ENCODE measurements at places on chromosomes 3 and 15.
A peak's percentile ranks its signal among the peaks of the same experiment; 100 is the strongest.

GRCh38 chr3:28103861-28104260, 137.6 kb upstream of the CMC1 start:
- no peak for DNase-seq
- no peaks in the 10 kb centered on the region for H3K4me1 ChIP-seq
- no peaks in the 10 kb centered on the region for H3K27me3 ChIP-seq
- H3K36me3 ChIP-seq, result no peaks in the 10 kb centered on the region
- H3K4me3 ChIP-seq, result no peak overlapping the region
- no peak overlapping the region for H3K27ac ChIP-seq

DNA sequence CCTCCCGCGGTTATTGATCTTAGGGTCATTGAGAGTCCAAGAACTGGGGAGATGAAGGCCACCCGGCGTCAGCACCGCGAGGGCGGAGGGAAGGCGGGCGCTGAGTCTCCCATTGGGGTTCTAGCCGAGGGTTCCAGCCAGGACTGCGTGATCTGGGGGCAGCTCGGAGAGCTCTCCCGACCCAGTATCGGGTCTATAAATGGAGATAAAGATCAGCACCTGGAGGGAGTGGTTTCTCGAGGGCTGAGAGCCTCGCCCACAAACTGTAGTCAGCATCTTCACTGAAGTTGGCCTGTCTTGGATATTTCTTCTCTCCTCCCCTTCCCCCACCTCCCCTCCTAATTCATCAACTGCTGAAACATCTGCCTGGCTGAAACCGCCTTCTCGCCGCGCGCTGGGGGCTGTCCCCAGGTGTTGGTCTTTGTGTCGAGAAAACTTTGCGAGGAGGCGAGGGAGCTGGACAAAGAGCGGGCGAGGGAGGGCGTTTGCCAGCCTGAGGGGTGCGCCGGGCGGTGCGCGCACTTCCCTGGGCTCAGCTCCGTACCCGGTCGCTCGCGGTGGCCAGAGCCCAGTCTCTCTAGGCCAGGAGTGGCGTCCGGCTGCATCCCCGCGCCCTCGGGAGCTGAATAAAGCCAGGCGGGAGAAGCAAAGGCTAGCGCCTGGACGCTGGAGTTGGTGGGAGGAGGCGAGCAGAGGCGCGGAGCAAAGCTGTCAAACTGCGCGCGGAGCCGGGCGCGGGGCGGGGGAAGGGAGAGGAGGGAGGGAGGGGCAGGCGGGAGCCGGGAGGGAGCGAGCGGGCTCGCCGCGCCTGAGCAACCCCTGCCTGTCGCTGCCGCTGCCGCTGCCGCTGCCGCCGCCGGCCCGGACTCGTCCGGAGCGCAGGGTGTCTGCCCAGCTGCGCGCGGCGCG, at the start of gene ST8SIA2:
Gene ST8SIA2, plus strand, starts transcription at position 811 of the 909 bp plus-strand sequence. CDS start 184 bp downstream, outside the sequence.
- H3K36me3 ChIP-seq, result no peaks in the 10 kb centered on the region
- peaks cover 57% of the 10 kb centered on the region for H3K27me3 ChIP-seq
- no peak within 1 kb of the TSS for H3K27ac ChIP-seq
- peak; percentile 87 for DNase-seq
- peak within 1 kb of the TSS; percentile 96 for H3K4me3 ChIP-seq
- peaks cover 19% of the 10 kb centered on the region for H3K4me1 ChIP-seq

DNA sequence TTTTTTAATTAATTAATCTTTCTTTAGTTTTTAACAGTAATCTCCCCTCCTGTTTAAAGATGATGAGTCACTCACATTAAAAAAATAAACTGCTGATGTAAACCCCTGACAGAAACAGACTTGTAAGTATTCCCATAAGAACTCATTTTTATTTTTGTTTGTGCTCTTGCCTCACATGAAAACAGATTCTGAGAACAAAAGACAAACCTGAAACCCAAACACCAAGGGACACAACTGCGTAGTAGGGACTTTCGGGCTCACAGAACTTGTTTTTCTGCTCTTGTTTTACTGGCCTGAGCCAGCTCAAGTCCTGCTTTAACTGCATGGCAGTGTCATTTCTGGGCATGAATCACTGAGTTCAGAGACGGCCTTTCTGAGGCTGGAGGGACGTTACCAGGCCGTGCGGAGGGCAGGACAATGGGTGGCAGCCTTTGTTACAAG, 600.8 kb downstream of the FOXP1 start:
- no peaks in the 10 kb centered on the region for H3K36me3 ChIP-seq
- H3K4me1 ChIP-seq, result peaks cover 17% of the 10 kb centered on the region
- H3K4me3 ChIP-seq, result no peak overlapping the region

- peaks cover 12% of the 10 kb centered on the region for H3K36me3 ChIP-seq
- no peak overlapping the region for H3K27ac ChIP-seq
- H3K27me3 ChIP-seq, result no peaks in the 10 kb centered on the region
- H3K4me3 ChIP-seq, result no peak overlapping the region
- peaks cover 9% of the 10 kb centered on the region for H3K4me1 ChIP-seq
Measured at GRCh38 chr3:51935886-51936755, 5.6 kb downstream of the RRP9 start.

DNA sequence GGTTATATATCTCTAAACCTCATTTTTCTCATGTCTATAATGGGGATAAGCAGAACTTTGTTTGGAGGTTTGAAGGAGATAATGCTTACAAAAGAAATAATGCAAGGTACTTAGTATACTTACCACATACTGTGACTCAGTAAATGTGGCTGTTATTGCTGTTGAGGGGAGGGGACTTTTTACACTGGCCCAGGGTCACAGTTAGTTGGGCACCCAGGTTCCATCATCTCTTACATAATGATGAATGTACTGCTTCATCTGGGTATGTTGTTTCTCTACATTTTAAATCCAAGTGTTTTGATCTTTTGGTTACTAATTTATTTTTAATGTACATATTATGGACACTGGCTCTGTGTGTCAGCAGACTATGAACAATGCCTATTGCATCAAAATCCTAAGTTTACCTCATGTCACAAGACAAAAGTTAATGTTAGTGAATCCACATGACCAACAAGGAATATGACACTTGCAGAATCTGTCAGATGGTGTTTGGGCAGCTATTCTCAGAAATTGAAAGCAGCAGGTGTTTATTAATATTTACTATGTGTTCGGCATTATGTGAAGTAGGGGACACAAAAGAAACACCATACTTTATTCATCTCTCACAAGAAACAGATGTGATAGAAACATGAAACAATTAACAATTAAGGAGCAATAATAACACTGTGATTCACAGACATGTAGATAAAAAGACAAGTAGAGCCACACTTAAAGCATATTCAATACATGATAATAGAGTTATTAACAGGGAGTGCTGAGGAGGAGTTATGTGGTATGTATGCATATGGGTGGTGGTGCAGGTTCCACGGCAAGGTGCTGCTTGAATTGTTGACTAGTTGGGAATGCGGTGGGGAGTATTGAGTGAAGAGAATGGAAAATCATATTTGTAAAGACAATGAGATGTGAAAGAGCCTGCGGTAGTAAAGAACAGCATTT, 109.7 kb downstream of the GALK2 start:
- H3K4me1 ChIP-seq, result no peaks in the 10 kb centered on the region
- H3K27me3 ChIP-seq, result no peaks in the 10 kb centered on the region
- DNase-seq, result no peak
- no peaks in the 10 kb centered on the region for H3K36me3 ChIP-seq
- H3K27ac ChIP-seq, result no peak overlapping the region
- no peak overlapping the region for H3K4me3 ChIP-seq

DNA sequence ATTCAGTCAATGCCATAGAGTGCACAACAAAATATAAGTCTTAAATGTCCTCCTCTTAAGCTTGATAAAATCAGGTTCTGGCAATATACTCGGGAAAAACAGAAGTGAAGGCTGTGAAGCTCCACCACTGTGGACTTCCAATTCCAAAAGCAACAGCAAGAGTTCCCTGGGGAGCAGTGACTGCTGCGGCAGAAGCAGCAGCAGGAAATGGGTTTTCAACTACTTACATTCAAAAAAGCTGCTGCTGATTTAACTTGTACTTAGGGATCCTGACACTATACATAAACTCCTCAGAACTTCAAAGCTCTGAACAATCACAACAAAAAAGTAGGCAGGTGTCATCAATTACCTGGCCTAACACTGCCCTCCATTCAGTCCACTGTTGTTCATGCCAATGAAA, 4.7 kb downstream of the CEP152 start:
- H3K36me3 ChIP-seq, result no peaks in the 10 kb centered on the region
- H3K27ac ChIP-seq, result no peak overlapping the region
- no peaks in the 10 kb centered on the region for H3K27me3 ChIP-seq
- no peak overlapping the region for H3K4me3 ChIP-seq

GRCh38 chr3:100577382-100578008, 31.9 kb upstream of the ADGRG7 start:
- H3K27me3 ChIP-seq, result no peaks in the 10 kb centered on the region
- no peaks in the 10 kb centered on the region for H3K36me3 ChIP-seq
- H3K27ac ChIP-seq, result no peak overlapping the region

- H3K27ac ChIP-seq, result no peak overlapping the region
- no peaks in the 10 kb centered on the region for H3K36me3 ChIP-seq
- no peaks in the 10 kb centered on the region for H3K4me1 ChIP-seq
- H3K4me3 ChIP-seq, result no peak overlapping the region
- H3K27me3 ChIP-seq, result no peaks in the 10 kb centered on the region
Measured at GRCh38 chr3:186162221-186162620, 53.3 kb upstream of the ETV5 start.

DNA sequence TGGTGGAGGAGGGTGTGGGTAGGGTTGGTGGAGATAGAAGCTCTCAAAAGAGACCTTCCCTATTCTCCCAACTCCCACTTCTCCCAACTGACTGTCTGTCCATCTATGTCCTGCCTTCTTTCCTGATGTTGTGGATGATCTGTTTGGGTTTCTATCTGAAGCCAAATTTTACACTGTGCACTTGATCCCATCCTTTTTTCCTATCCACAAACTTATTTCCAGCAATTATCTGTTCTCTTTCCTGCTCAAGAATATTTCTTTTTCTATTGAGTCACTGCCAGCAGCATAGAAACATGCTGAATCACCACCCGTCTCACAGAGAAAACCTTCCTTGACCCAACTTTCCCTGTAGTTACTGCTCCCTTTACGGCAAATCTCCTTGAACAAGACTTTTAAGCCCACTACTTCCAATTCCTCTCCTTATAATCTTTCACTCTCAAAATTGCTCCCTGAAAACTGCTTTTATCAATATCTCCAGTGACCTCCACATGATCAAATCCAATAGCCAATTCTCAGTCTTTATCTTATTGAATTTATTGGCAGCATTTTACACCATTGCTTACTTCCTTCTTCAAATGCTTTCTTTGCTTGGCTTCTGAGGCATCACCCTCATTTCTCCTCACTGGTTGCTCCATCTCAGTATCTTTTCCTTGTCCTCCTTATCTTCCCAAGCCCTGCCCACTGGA, 141.2 kb upstream of the SLC7A14 start:
- DNase-seq, result no peak
- H3K27me3 ChIP-seq, result no peaks in the 10 kb centered on the region
- H3K4me1 ChIP-seq, result peaks cover 9% of the 10 kb centered on the region
- H3K4me3 ChIP-seq, result no peak overlapping the region
- no peaks in the 10 kb centered on the region for H3K36me3 ChIP-seq
